ENCODE measurements at places on chromosomes 3 and 15. TPM values are rescaled to one million over a fixed set of nuclear protein-coding genes. Genes with fewer than 3 reads are reported as not detected.
A peak's percentile ranks its signal among the peaks of the same experiment; 100 is the strongest.

- DNase-seq: no peak
Measured at GRCh38 chr3:188673646-188674186, 498.1 kb upstream of the TPRG1 start.

DNA sequence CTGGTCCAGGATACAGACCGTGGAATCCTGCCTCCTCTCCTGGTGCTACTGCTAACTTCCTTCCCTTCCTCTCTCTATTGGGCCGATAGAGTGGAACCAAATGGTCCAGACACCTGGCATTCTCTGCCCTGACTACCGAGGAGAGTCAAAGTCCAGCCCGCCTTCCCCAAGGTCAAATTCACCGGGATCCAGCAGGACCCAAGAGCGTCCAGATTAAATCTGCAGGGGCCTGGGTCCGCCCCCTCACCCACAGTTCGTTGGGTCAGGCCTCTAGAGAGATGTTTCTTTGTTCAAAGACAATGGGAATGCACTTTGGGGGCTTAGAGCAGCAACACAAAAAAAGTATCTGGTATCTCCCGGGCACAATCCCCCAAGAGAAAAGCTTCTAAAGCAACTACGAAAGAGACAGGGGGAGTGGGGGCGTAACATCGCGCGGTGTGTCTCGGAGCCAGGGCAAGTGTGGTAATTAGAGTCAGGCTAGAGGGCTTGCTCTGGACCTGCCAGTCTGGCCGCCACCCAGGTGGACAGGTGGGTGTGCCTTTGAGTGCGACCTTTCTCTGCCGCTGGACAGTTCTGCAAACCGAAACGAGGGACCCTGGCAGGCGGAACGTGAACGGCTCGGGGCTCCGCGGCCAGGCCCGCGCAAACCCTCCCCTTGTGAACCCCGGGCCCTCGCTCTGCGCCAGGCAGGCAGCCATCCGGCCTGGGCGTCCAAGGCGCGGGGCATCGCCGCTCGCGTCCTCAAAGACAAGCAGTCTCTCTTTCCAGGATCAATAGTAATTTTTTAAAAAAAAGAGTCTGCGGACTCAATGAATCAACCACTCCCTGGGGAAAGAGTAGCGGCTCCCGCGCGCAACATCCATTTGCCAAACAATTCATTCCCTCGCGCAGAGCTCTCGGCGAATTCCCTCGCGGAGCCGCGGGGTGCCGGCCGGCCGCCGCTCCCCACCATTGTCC, 806 bp downstream of the KLHL25 start:
- peak; percentile 47 for DNase-seq

DNA sequence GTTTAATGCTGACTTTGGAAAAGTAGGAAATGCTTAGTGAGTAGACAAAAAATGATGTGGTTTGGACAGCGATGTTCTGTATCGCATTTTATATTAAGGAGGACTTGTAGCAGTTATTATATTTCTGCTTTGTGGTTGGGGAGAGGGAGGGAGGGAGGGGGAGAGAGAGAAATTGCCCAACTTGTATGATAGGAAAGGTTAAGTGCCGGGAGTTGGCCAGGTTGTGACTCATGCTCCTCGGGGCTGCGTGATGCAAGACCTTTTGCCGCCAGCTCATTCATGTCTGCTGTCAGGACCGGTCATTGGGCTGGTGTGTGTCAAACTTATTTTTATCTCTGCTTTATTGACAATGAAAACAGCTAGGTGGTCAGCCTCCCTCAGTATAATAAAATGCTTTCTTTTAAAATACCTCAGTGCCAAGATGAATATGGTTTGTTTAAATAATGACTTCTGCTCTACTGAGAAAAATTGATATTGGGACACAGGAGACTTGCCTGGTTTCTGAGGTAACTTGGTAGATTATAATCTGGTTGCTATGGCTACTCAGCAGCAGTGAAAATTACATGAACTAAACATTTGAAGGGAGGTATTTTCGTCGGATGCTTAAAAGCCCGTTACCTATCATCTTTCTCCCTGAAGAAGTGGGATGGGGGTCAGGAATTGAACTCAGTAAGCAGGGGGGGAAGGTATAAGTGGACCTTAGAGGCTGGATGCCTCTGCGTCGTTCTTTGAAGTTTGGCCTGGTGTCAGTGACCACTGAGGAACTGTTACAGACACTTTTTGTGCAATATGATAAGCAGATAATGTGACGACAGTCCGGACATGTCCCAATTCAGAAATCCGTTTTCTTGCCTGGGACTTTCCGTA, 90.7 kb downstream of the FNDC3B start:
- DNase-seq: peak; percentile 43

DNA sequence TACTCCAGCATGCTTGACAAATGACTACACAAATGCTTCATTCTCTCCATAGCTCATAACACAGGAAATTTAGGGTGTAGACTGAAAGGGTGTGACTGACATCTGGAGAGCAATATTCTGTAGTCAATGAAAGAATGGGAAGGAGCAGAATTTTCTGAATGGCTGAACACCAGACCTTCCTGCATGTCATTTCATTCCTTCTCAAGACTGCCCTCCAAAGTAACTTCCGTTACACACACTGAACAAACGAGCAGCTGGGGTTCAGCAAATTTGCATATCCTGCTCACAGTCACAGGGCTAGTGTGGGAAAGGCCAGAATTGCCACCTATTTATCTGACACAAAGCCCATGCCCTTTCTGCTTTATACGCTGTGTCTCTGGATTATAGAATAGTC, 325.0 kb upstream of the CFAP20DC start:
- DNase-seq: no peak

- DNase-seq: peak; percentile 16
Measured at GRCh38 chr3:46482632-46483350, 15.0 kb upstream of the RTP3 start.

The IGF2BP2 gene
- total RNA-seq: 50.6 TPM

The SLC25A20 gene
- total RNA-seq: 6.8 TPM

All from SJCRH30 (cell line).